ENCODE measurements at places on chromosomes 3 and 15.
A peak's percentile ranks its signal among the peaks of the same experiment; 100 is the strongest.

- DNase-seq: no peak
Observed at GRCh38 chr3:11363715-11364114, 91.5 kb downstream of the ATG7 start.

DNA sequence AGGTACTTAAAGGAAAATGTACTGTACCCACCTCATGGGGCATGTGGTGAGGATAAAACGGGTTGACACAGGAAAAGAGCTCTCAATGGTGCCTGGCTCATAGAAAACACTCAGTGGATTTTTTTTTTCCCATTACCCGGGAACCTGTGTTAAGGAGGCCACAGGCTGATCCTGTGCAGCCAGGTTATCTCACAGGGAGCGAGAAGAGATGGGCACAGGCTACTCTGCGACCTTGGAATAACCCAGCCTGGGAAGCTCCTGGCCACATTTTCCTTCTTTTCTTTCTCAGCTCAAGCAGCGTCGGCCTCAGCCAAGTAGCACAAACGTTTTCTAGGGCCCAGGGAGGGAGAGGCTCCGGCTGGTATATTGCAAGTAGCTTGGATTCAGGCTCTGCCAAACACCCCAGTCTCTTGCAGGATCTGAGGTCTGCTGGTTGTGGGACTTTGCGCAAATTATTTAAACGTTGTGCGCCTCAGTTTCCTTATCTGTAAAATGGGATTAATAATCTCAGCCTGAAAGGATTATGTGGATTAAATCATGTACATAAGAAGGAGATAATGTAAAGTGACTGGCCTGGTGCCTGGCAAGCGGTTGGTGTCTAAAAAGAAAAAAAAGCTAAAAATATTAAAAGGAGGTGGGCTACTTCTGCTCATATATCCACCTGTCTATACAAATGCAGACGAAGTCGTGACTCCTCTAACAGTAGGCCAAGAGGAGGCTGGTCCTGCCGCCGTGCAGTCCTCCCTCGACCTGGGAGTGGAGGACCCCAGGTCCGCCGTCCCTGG is 2.2 kb downstream of the FURIN start:
- DNase-seq: no peak

DNA sequence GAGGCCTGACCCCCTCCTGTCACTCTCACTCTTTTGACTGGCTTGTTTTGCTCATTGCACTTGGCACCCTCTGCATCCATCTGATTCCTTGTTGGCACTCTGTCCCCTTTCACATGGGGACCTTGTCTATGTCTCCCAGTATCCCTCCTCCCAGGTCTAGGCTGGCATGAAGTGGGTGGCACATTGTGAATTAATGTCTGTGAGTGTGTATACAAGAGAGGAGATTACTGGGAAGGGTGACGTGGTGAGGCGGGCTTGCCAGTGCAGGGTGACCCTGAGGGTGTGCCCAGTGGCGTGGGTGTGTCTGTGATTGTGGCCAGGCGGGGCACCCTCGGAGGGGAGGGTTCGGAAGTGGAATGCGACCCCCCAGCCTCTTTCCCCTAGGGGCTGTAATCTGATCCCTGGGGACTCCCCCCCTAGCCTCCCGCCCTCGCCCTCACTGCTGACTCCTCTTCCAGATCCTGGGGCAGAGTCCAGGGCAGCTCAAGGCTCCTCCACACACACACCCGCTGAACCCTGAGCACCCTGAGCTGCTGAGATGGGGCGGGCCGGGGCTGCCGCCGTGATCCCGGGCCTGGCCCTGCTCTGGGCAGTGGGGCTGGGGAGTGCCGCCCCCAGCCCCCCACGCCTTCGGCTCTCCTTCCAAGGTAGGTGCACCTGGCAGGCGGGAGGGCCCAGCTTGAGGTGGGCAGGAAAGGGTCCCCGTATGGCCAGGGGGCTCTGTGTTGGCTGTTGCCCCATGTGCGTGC is at the start of gene SEMA3B:
SEMA3B (plus strand) TSS at position 445 of the 749 bp plus-strand sequence; CDS start at position 539, 94 bp downstream.
- no peak for DNase-seq

- no peak for DNase-seq
Observed at GRCh38 chr3:5071061-5071460, 51.0 kb upstream of the ARL8B start.

DNA sequence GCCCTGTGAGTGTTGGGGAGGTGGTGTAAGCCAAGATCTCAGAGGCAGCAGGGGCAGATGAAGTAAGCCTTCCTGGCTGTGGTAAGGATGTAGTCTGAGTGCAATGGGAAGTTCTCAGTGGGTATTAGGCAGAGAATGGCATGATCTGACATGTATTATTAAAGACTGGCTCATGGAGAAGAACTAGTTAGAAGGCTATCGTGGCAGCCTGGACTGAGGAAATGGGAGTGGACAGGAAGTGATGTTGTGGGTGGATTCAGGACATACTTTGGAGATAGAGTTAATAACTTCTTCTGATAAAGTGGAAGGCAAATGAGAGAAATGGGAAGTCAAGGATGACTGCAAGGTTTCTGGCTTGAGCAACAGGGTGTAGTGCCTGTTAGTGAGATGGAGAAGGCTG is 250.9 kb upstream of the CFAP20DC start:
- DNase-seq: no peak

GRCh38 chr15:83766339-83766738 is 112.4 kb downstream of the ADAMTSL3 start:
- no peak for DNase-seq

- no peak for DNase-seq
Observed at GRCh38 chr15:98977441-98977840, 30.2 kb downstream of the PGPEP1L start.

DNA sequence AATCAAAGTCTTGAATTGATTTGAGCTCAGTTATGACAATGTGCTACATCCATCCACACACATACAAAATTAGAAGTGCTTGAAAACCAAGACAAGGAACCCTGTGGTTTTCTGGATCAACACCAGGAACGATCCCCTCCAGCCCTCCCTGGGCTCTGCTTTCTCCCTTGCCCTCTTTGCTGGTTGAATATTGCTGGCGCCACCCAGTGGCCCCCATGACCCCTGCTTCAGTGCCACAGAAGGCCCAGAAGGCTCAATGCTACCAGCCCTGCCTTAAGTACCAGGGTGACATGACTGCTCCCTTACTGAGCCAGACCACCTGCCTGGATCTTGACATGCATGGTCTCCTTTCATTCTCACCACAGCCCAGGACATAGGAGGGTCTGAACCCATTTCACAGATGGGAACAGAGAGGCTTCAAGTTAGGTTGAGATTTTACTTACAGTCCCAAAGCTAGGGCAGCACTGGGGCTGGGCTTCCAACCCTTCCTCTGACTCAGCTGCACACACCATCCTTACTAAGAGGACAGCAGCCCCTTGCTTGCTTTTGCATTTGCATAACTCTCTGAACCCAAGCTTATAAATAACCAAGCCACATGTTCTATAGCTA is 15.0 kb downstream of the IL12A start:
- DNase-seq: peak; percentile 9

GRCh38 chr3:157387708-157388435 is 48.8 kb upstream of the PTX3 start:
- DNase-seq: no peak

GRCh38 chr3:39752019-39752637 is 57.3 kb upstream of the MYRIP start:
- DNase-seq: no peak

- no peak for DNase-seq
Observed at GRCh38 chr15:34610354-34610753, 26.9 kb upstream of the GOLGA8B start.

- no peak for DNase-seq
Observed at GRCh38 chr3:50676031-50676705, 1.4 kb downstream of the DOCK3 start.

DNA sequence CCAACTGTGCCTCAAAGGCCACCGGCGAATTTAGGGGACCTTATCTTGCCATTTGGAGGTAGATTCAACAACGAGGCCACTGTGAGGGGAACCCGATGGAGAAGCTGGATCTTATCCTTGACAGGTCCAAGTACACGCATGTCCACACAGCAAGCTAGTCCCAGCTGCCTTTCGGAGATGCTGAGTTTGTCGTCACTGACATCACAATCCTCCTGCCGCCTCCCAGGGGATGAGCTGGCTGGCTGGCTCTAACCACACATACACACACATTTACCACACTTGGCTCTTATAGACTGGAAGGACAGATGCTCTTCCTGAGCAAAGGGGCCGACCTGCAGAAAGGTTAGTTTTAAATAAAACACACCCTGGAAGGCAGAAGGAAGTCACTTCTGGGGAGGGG is 176.3 kb downstream of the STT3B start:
- no peak for DNase-seq

DNA sequence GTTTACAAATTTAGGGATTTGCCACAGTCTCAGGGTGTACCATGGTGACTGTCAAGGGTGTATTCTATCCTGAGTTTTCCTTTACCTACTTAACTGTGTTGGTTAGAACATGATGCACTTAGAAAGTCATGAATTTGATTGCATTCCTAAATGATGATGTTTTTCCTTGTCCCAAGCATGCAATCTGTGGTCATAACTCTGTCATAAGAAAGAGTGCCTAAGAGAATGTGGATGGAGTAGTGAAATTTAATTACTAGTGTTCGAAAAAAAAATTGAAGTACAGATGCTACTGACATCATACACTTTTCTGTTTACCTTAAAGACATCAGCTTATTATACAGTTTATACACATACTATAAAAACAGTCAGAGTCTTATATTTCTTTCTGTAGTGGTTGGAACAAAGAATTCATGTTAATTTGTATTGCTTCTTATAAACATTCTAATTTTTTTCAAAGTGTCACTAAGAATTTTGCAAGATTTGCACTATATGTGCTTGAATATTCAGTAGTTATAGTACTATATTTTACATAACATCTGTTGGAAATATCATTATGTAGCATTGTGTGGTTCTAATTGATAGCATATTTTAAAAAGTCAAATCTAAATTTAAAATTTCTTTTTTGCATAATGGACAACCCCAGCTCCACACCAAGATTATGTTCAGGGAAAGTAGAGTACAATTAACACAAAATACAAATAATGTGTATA is 231.3 kb upstream of the KCNMB2 start:
- no peak for DNase-seq

- no peak for DNase-seq
Observed at GRCh38 chr3:25861566-25861965, 71.7 kb downstream of the OXSM start.

- no peak for DNase-seq
Observed at GRCh38 chr3:125148836-125149235, 63.7 kb downstream of the SLC12A8 start.

DNA sequence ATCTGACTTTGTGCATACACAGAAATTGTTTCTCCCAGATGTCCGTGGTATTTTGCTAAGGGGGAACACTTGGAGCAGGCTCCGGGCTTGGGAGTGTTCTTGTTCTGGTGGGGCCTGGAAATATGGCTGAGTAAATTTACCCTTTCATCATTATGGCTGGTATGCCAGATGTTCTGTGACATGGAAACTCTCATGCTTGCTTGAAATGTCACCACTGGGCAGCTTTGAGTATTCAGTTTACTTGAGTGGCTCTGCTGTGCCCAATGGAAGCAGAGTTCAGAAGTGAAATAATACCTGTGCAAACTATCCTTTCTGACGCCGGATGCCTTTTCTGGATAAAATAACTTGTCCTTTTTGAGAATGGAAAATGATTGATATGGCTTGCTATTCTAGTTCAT is 283.6 kb upstream of the TPM1 start:
- no peak for DNase-seq

DNA sequence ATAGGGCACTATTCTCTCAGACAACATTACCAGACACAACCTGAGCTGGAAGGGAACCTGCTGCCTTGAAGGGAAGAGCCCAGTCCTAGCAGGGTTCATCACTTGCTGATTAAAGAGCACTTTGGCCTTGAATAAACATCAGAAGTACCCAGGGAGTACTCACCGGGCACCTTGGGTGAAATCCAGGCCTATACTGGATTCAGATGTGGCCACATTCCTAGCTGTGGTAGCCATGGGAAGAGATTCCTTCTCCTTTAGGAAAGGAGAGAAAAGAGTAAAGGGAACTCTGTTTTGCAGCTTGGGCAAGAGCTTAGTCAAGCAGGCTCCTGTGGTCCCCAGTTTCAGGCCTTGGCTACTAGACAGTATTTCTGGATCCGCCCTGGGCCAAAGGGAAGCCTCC is 195.0 kb downstream of the SPATA16 start:
- DNase-seq: no peak

GRCh38 chr15:59244337-59244736 is 37.7 kb downstream of the LDHAL6B start:
- DNase-seq: no peak

DNA sequence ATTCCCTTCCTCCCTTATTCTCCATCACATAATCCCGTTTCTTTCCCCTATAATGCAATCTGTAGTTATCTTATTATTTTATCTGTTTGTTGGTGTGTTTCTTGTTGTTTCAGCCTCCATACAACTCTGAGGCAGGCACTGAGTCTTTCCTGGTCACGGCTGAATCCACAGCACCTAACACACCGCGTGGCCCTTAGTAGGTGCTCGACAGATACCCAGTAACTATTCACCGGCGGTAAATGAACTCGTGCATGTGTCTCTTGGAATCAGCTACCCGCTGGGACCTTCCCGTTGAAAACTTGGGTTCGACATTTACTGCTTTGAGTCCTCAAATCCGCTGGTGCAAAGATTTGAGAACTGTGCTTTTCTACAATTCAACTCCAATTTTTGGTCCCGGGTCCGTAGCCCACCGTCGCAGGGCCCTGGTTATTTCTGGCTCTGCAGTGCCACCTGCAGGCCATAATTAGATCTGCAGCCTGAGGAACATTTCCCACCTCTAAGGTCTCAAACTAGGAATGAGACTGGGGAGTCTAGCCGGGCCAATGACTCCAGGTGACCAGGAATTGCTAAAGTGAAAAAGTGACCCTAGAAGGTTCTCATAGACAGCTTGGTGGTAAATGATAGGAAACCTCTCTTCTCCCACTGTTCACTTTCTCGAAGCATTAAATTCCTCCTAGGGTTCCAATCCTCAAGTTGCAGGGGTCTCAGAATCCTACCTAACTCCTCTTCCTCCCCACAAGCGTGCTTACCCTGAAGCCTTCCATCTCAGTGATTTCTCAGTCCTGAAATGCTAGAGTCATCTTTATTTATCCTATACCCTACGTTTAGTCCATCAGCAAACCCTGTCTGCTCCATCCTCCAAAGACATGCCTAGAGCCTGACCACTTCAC is 40.0 kb upstream of the TRH start:
- no peak for DNase-seq

DNA sequence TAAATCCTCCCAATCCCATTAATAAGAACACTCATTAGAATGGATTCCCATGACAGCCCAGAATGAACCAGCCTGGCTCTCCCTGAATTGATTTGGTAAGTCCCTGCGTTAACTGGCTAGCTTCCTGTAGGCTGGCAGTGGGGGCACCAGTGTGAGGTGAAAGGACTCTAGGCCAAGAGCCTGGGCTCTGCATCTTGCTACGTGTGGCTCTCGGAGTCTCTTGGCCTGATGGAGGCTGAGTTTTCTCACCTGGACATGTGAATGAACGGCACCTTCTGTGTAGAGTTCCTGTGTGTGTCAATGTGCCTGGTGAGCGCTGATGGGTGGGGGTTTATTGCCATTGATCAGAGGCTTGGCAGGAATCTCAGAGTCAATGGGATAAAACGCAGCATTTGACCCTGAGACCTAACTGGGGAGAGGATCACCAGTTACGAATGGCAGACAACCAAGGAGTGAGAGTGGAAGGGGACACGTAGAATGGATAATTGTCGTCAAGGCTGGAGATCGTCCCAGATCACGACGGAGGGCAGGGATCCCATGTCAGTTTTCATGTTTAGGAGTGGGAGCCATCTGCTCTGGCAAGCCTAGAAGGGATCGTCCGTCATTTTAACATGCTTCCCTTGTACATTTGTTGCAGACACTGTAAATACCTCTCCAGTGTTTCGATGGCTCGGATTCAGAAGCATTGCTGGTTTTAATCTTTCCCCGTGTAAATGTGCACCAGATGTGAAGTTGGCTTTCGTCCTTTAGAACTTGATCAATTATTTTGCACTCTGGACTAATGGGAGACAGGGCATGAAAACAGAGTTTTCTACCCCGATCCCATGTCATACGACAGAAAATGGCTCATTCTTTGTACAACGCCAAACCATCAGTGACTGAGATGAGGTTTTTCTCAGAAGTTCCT is 9.0 kb upstream of the KLF13 start:
- no peak for DNase-seq
